Fibroblast of skin of back (primary cell): ENCODE measurements at places on chromosomes 6 and 20.

DNA sequence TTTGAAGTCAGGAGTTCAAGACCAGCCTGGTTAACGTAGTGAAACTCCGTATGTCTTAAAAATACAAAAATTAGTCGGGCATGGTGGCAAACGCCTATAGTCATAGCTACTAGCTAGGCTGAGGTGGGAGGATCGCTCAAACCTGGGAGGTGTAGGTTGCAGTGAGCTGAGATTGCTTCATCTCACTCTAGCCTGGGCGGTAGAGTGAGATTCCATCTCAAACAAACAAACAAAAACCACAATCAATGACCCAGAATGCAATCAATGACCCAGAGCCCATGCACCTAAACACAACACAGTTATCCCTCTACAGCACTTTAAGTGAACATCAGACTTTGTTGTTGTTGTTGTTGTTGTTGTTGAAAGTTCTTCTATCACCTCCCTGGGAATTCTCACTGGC is 77.9 kb downstream of the MYB start:
- DNase-seq, result no peak

GRCh38 chr20:47351643-47352331 is 4.7 kb downstream of the ZMYND8 start:
- DNase-seq, result no peak

- DNase-seq, result no peak
Observed at GRCh38 chr6:114997813-114998292, 655.0 kb upstream of the HS3ST5 start.

DNA sequence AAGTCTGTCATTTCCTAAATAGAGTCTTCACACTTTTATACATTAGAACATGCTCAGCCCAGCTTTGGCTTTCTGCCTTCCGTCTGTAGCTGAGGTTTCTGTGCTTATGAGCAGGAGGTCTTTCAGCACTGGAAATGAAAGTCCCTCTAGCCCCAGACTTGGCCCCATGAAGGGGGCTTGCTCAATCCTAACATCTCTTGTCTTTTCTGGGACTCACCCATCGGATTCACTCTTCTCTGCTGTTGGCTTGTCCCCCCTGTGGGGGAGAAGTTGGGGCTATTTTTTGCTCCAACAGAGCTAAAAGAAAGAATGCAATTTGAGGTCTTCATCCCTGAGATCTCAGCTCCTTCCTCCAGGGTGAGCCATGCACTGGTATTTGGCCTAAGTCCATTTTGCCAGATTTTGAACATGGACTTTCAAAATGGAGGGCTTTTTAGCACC is 177.7 kb downstream of the MRPL14 start:
- peak; percentile 67 for DNase-seq

DNA sequence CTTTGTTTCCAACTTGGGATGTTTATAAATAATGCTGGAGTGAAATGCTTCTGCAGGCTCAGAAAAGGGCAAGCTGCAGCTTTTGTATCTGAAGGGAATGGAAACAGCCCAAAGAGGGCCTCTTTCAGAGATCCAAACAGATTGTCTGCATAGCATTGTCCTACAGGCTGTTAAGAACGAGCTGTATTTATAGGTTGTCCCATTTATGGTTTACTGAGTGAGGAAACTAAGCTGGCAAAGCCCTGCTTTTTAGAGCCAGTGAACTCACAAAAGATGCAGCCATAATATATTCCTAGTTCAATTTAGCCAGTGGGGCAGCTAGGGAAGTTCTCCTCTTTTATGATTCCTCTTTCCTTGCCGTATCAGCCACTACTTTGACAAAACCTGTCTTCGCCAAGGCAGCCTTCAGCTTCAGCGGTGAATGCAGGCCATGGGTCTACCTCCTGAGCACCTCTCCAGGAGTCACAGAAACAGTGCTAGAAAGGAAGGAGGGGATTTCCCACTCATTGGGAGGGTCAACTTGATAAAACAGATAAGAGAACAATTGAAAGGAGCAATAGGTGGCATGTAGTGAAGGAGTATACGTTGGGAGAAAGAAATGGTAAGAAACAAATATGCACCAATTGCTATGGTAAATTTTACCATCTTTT is 15.0 kb downstream of the KIAA0319 start:
- no peak for DNase-seq

DNA sequence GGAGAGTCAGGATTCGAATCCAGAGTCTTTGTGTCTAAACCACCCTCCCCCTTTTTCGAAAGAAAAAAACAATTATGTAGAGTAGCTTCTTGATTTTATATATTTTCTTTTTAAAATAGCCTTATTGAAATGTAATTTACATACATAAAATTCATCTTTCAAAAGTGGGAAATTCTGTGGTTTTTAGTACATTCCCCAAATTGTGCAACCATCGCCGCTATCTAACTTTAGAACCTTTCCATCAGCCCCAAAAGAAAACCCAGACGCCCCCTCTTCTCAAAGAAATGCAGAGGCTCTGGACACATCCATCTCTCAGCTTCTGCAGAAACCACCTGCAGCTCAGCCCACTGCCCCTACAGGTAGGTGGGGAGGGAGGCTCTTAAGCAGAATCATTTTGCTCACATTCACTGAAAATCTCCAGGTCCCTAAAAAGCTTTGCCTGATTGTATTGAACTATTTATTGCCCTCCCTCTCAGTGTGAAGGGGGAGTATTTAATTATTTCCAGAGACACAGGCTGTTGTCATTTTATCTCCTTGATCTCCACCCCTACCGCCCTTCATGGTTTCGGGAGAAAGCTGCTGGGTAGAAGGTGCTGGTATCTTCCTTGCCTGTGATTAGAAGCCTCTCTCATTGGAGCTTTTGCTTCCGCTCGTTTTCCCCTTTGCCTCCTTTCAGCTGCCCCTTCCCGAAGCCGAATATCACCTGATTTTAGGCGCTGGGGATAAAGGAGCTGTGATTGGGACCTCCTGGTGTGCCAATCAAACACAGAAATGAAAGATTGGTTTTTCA is 68.7 kb upstream of the KCNG1 start:
- no peak for DNase-seq

- DNase-seq, result no peak
Observed at GRCh38 chr20:21303872-21304586, 898 bp downstream of the XRN2 start.

GRCh38 chr6:50990750-50991446 is 172.2 kb downstream of the TFAP2B start:
- peak; percentile 35 for DNase-seq

- DNase-seq, result peak; percentile 62
Observed at GRCh38 chr6:112029045-112029822, 24.7 kb upstream of the CCN6 start.

DNA sequence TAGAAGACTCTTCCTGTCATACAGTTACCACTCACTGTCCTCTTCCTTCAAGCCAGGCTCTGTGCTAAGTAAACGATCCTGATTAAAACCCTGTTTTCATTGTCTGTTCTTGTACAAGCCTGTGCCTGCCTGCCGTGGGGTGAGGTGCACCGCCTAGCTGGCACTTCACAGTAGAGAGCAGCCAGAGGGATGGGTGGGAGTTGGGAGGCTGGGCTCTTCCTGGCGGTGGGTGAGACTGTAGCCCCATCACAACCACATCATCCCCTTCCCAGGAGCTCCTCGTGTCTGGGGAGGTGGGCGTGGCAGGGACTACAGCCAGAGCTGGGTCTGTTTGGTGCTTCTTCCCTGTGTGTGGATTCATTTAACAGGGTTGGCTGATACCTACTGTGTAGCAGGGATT is 382.0 kb downstream of the TAF4 start:
- no peak for DNase-seq

DNA sequence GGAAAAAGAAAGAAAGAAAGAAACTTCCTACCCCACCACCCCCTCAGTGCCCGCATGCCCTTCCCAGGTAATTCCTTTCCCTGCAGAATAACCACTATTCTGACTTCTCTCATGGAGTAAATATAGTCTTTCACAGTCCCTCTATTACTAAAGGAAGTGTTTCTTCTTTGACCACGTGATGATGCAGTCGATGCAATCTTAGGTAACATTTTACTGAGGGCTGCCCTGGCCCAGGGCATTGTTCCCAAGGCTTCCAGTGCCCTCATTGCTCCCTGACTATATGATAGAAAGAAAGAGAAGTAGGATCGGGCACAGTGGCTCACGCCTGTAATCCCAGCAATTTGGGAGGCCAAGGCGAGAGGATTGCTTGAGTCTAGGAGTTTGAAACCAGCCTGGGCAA is 29.1 kb downstream of the ARHGAP40 start:
- no peak for DNase-seq
